ENCODE measurements at places on chromosomes 13 and 19.

- DNase-seq = no peak
Observed at GRCh38 chr13:24133021-24133795, 27.3 kb upstream of the SPATA13 start.

- DNase-seq = no peak
Observed at GRCh38 chr13:32105653-32106313, 74.2 kb downstream of the FRY start.

GRCh38 chr19:48607359-48607755, 815 bp downstream of the SPACA4 start:
- DNase-seq = no peak

- no peak for DNase-seq
Observed at GRCh38 chr13:75760131-75761021, 124.2 kb downstream of the LMO7 start.

DNA sequence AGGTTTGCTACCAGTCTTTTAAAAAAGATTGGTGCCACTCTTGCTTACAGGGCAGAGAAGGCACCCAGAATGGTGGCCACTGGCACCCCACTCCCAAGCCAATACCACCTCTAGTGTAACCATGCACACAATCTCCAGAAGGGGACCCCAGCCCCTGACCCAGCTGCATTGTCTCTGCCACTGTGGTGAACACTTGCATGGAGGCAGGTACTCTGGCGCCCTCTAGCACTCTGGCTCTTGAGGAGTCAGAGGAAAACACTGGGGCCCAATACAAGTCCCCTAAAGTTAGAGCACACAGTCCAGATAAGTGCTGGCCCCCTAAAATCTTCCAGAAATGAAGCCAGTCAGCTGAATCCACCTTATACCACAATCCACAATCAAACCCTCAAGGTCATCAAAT, 6.0 kb downstream of the ERVV-1 start:
- DNase-seq = no peak

GRCh38 chr13:39468306-39468705, 134.7 kb downstream of the LHFPL6 start:
- DNase-seq = no peak

DNA sequence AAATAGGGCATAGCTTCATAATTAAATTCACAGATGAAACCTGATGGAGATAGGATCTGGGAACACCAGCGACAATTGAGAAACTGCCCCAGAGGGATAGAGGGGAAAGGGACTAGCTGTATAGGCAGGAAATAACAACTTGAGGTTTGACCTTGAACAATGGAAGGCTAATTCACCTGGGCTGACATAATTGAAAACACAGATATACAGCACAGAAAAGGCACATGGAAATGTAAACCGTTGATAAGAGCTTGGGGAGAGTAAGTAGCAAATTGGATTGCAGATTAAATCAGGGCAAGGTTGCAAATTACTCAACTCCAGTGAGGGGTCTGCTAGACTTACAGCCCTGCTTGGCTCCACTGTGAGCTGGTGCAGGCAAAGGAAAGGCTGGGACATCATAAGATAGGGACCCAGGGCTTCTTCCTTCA, 246.7 kb downstream of the DLEU7 start:
- no peak for DNase-seq

DNA sequence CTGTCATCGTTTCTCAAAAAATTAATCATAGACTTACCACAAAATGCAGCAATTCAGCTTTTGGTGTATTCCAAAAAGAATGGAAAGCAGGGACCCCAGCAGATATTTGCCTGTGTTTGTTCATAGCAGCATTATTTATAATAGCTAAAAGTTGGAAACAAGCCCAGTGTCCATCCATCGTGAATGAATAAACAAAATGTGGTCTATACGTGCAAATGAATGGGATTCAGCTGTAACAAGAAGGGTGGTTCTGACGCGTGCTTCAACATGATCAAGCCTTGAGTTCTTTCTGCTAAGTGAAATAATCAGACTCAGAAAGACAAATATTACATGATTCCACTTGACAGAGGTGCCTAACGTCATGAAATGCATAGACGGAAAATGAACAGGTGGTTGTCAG, 36.4 kb downstream of the PSG11 start:
- DNase-seq = no peak

GRCh38 chr19:55526216-55527196, 10.4 kb downstream of the SBK2 start:
- peak; percentile 89 for DNase-seq

DNA sequence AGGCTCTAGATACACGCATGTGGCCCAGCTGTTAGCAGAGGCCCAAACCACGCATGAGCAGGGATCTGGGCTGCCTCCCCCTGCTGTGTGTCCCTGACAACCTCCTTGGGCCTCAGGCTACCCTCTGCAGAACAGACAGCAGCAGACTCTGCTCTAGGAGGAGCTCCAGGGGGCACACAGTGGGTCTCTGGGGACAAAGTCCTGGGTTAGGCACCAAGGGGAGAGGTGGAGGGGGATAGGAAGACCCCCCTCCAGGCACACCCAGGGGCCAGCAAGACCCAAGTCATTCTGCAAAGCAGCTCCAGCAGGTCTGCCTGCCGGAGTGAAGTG, 8.0 kb downstream of the TINCR start:
- DNase-seq = no peak

DNA sequence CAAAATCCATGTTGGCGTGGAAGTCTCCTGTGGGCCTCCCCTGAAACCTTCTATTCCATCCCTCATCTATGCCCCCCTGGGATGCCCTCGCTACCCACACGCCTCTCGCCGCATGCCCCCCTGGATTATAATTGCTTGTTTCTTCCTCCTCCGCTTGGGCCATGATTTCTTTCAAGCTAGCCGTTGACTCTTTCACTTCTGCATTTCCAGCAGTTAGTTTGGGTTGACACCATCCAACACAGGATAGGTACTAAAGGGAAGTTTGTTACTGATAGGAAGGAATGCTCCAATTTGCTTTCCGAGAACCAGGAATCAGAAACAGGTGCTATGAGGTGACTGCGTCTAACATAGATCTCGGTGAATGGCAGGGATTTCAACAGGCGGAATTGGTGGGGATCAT, 7.7 kb upstream of the SLC25A15 start:
- no peak for DNase-seq

- DNase-seq = no peak
Observed at GRCh38 chr19:52660981-52661380, 22.8 kb upstream of the ZNF83 start.

GRCh38 chr13:70809588-70809987, 701.3 kb upstream of the KLHL1 start:
- no peak for DNase-seq

- DNase-seq = no peak
Observed at GRCh38 chr19:17061691-17062090, 13.6 kb downstream of the HAUS8 start.

DNA sequence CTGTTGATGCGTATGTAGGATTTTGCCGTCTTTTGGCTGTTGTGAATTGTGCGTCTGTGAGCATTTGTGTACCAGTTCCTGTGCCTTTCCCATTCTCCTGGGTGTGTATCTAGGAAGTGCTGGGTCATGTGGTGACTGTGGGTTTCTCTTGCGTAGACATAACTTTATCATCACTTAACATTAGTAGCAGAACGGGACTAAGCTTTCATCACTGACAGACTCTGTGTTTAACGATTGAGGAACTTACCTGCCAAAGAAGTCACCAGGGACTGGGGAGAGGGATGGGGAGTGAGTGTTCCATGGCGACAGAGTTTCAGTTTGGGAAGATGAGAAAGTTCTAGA, 15.0 kb downstream of the FZR1 start:
- DNase-seq = no peak
